Adipocyte (in vitro differentiated cells): ENCODE measurements at places on chromosomes 1 and 21.

- DNase-seq = peak; percentile 83
Measured at GRCh38 chr1:26597629-26598039, 68.1 kb downstream of the RPS6KA1 start.

DNA sequence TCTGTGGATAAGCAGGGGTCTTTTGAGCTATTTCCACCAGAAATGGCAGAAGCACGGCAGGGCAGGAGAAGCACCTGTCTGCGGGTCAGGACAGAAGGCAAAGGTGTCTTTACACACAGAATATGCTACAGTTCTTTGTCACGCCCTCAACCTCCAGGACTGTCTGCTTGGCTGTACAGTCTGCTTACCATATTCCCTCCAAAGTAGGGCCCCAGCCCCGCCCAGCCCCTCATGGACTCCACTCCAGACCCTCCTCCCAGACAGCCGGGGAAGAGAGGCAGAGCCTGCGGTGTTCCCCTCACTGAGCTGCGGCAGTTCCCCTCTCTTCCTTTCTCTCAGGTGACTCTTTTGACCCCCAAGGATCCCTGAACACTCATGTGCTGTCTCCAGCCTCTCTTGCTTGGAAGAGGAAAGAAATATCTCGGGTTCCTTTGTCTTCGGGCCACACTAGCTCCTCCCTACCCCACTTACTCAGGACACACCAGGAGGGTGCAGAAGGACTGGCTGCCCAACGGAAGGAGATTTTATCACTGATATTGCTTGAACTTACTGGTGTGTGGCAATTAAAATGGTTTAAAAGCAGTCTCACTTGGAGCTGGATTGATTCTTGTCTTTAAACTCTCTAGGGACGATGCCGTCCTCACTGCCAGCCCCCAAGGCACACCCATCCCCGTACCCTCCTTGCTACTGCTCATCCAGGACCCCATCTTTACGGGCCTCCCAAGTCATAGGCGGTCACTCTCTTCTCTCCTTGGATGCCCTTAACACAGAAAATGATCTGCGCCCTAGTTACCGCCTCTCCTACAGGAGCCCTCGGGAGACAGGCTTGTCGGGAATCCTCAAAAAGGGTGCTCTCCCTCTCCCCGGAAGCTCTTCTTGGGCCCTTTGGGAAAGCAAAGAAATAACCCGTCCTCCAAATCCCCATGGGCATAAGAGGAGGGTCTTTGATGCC lies 169.7 kb downstream of the TOMM20 start:
- DNase-seq = no peak

DNA sequence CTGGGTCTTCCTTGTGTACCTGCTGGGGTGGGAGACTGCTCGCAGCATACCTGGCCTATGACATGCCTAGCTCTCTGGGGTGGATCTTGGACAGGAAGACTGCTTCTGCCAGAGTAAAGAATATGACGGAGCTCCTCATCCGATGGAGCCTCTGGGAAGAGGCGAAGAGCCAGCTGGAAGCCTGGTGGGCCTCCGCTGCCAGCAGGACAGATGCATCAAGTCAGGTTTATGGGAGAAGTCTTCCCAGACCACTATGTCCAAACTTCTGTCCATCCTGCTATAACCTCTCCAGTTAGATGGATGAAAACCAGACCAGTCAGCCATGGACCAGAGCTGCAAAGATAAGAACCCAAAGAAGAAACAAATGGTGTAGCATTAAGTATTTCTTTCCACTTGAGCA lies 27.7 kb upstream of the NGF start:
- no peak for DNase-seq

DNA sequence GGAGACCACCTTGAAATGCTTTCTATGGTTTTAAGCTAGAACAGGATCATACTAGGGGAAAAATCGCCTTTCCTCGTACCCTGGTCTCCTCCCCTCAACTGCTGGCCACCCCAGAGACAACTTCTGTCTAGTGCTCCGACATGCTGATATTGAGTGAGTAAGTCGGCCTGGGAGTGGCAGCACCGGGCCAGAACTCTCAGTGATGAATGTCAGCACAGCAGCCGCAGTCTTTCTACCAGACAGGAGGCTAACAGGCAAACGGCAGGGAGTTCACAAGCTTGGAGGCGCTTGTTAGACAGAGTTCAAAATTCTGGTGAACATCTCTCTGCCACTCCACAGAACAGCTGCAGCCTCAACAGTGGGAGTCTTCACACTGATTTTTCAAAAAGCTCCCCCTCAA lies 716.9 kb downstream of the ADGRL2 start:
- no peak for DNase-seq

DNA sequence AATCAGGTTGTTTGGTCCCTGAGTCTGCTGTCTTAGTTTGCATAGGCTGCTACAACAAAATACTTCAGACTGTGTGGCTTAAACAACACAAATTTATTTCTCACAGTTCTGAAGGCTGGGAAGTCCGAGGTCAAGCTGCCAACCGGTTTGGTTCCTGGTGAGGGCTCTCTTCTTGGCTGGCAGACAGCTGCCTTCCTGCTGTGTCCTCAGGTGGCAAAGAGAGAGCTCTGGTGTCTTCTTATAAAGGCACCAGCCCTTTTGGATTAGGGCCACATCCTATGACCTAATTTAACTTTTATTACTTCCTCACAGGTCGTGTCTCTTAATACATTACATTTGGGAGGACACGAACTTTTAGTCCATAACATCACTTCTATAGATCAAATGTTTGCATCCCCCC lies 89.6 kb upstream of the CD34 start:
- no peak for DNase-seq

DNA sequence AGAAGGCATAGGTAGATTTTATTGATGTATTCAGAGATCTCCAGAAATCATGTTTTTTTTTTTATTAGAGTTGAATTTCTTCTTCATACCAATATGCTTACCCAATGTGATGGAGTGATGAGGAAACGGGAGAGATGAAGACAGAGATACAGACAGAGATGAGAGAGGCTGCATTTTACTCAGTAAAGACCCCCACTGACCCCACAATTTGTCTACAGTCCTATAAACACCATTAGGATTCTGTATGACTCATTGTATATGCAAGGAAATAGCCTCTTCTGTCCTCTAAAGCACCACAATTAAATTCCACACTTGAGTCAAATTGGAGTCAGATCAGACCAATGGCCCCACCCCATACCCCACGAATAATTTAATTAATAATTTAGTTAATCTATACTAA lies 44.0 kb downstream of the RUNX1 start:
- DNase-seq = no peak

DNA sequence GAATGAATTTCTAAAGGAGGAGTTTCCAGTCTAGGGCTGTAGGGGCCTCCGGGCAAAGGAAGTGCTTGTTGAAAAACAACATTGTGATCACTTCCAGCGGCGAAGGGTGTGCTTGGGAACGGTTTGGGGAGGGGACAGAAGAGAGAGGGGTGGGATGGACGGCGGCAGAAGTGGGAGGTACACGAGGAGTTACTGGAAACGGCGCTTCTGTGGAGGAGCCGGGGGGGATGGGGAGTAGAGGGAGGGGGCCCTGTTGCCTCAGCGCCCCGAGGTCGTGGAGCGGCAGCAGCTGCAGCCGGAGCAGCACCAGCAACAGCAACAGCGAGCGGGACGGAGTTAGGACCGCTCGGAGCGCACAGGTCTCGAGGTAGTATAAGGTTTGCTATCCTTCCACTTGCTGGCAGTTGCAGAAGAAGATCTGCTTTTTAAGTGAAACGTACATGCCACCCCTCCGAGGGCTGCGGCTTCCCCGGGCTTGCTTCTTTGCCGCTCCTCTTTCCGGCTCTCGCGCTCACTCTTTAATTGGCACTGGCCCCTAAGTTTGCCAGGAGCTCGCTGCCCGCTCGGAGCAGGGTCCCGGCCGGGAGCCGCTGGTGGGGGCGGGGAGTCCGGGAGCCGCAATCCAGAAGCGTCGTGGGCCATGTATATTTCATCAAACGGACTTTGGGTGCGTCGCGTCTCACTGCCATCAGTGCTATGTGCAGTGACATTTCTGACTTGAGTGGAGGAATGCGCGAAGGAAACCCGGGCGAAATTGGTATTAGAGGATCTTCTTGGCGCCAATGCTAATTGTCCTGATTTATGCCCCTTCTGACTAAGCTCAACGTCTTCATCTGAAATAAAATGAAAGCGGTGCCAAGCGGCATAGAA lies 771 bp upstream of the NTNG1 start:
- peak; percentile 67 for DNase-seq

- DNase-seq = no peak
Measured at GRCh38 chr1:21021311-21021710, 155.4 kb downstream of the EIF4G3 start.

GRCh38 chr1:110047463-110047862 lies 13.0 kb downstream of the STRIP1 start:
- DNase-seq = no peak

- DNase-seq = peak; percentile 93
Measured at GRCh38 chr1:29235955-29236711, at the start of gene PTPRU. Gene PTPRU, plus strand, starts transcription at chr1:29236522. Its CDS starts 123 bp downstream, at chr1:29236645.

- no peak for DNase-seq
Measured at GRCh38 chr1:114118351-114118990, 35.2 kb downstream of the SYT6 start.

DNA sequence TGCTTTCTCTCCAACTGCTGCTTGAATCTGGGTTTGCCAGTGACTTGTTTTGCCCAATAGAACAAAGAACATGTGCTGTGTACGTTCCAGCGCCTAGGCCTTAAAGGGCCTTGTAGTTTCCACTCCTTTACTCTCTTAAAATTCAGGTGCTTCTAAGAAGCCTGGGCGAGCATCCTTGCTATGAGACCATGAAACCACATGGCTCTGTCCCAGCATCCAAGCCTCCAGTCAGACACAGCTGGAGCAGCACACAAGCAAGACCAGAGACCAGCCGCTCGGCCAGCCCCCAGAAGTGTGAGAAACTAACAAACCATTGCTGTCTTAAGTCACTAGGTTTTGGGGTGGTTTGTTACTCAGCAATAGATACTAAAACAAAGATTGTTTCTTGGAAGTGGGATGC lies 15.1 kb downstream of the PLEKHO1 start:
- DNase-seq = no peak

DNA sequence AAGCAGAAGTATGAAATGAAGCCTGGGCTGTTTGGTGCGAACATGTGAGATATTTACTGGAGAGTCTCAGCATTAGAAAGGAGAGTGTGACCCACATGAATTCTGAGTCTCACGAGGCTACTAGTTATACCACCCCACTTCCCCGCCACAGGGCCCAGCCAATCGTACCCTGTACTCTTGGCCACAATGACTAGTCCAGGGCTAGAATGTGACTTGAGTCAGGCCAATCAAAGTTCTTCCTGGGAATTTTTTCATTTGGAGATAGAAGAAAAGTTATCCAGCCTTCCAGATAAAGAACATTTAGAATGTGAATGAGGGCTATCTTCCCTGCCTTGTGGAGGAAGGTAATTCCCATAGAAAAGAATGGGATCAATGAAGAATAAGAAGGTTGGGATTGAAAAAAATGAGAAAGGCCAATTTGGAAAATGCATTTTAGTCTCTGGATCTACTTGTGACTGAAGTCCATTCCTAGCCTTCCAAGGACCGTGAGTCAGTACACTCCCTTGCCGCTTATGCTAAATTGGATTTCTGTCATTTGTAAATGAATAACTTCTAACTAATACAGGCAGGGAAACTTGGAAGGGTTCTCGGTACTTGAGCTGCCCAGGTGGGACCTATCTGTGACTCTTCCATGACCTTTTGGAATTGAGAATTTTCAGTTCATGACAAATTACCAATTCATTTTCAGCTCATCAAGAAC lies 12.3 kb upstream of the RIMKLA start:
- no peak for DNase-seq

GRCh38 chr21:42545745-42546144 lies 32.1 kb downstream of the SLC37A1 start:
- DNase-seq = no peak

DNA sequence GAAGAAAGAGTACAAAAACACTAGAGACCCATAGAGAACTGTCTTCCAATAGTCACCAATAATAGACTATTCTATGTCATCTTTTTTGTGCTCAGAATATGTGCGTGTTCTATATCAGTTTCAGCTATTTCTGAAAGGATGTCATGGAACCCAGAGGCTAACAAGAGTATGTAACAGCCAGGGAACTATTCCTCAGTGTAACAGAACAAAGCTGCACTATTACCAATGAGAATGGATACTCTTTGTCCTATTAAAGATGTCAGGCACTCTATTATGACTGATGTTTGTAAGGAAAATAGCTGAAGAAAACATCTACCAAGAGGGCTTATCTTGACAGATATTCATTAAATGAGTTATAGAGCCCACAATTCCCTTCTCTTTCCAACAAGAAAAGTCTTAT lies 8.6 kb upstream of the LRRC8C start:
- no peak for DNase-seq

- no peak for DNase-seq
Measured at GRCh38 chr1:25140073-25140797, 92.1 kb downstream of the SYF2 start.

DNA sequence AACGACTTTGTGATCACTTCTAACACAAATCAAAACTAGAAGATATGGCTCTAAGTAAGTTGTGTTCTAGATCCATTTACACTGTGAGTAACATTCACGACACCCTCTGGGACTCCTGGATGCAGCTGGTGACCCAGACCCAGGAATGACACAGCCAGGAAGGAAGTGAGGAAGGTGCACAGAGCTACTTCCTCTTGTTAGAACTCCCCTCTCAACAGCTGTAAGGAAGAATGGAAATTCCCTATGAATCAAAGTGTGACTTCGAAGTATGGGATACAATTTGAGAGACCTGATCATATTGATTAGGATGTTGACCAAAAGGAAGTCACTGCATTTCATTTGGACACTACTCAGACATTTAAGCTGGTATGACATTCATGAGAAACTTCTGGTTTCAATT lies 185.3 kb downstream of the NRIP1 start:
- DNase-seq = no peak

DNA sequence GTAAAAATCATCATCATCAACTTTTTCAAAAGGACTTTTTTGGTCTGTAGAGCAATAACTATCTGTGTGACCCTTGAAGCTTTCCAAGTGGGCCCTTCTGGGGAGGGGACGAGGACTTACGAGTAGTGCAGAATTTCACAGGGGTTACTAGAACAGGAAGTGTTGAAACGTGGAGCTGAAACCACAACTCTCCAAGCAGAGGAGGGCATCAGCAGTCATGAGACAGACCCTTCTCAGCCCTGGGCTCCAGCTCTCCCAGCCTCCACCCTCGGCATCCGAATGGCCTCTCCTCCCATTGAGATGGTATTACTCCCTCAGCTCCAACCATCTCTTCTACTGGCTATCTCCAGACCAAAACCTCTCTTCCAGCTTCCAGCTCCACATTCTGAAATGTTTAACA lies 3.6 kb downstream of the FAM89A start:
- no peak for DNase-seq

- DNase-seq = peak; percentile 8
Measured at GRCh38 chr1:221381910-221382623, 359.8 kb downstream of the DUSP10 start.

DNA sequence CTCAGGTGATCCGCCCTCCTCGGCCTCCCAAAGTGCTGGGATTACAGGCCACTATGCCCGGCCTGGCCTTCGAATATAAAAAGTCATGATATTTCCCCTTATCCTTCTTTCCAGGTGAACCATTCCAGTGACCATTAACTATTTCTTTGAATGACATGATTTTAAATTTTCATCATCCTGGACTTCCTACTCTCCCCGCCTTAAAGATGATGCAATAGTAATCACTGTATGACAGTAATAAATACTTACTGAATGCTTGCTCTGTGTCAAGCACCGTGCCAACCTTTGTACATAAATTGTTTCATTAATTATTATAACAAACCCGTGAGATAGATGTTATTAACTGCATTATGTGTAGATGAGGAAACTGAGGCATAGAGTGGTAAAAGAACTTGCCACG lies 19.9 kb upstream of the ATP1A1 start:
- DNase-seq = no peak
